Stimulated activated CD8-positive, alpha-beta memory T cell treated with anti-CD3 and anti-CD28 coated beads, Interleukin-2, amount 100 ng/mL, for 48 hours (primary cell): ENCODE measurements at places on chromosomes 16 and 17.

DNA sequence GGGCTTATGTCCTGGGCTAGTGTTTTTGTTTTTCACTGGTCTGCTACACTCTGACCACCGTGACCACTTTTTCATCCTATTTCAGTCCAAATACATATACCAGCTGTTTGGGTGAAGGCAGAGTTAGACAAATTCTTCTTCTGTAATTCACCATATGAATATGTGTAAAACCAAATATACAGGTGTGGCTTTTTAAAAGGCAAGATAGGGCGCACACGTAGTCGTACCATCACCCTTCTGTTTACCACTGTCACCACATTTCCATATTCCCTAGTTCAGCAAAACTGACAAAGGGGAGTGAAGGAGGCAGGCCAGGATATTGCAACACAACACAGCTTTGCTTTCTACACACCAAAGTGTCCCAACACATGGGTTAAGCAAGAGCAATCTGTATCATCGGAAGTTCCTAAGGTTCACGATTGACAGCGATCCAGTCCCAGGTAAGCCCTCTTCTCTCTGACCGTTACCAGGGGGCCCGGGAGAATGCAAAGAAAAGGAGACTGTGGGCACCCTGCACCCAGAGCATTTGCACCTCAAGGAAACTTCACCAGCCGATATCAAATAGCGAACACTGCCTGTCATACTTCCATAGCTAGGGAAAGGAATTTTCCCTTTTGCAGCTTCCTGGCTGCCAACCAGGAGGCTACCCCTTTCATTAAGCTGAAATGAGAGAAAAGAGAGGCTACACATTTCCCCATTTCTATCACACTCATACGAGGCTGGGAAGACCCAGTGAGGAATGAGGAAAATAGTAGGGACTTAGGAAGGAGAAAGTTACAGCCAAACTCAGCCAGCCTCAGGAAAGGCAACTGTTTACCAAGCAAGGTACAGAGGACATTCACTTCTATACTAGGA lies 23.1 kb downstream of the CREBBP start:
- DNase-seq = no peak

DNA sequence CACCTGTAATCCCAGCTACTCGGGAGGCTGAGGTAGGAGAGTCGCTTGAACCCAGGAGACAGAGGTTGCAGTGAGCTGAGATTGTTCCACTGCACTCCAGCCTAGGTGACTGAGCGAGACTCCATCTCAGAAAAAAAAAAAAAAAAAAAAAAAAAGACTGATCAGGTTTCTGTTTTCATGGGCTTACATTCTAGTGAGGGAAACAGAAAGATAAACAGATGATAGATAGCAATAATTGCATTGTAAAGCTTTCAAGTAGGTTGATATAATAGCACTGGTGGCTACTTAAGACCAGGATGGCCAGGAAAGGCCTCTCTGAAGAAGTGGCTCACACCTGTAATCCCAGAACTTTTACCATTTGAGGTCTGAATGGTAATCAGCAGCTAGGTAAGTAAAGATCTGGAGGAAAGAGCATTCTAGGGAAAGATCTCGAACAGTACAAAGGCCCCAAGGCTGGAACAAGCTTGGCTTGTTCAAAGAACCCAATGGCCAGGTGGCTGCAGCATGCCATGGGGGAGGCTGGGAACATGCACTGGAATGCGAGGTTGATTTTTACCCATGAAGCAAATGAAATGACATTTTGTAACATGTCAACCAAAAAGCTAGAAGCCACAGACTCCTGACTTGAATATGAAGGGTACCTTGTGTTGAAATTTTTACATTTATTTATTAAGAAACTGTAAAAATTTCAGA lies 108.3 kb upstream of the DHX40 start:
- DNase-seq = no peak

DNA sequence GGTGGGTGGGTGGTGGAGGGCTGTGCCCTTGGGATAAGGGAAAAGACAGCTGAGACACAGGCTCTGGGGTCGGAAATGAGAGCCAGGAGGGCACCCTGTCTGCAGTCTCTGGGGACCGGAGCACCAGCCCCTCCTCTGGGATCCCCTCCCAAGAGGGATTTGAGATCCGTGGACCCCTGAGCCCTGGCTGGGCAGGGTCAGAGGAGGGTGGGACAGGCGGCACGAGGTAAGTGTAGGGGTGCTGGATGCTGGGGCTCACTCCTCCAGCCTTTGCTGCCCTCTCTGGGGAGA lies 425 bp downstream of the SGSH start:
- no peak for DNase-seq

DNA sequence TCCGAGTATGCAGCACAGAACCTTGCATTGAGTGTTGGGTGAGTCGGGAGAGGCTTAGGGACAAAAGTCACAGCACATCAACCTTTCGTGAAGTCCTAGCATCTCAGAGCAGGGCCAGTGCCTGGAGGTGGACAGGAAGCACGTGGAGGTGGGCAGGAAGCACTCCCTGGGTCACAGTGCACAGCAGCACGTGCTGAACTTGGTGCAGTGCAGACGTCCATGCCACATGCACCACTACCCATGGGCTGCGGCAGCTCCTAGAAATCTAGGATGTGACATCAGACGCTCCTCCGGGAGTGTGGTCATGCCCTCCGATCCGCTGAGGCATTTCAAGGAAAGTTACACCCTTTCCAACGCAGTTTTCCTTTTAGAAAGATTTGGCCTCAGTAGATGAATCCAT lies 83.4 kb upstream of the CHMP6 start:
- no peak for DNase-seq

DNA sequence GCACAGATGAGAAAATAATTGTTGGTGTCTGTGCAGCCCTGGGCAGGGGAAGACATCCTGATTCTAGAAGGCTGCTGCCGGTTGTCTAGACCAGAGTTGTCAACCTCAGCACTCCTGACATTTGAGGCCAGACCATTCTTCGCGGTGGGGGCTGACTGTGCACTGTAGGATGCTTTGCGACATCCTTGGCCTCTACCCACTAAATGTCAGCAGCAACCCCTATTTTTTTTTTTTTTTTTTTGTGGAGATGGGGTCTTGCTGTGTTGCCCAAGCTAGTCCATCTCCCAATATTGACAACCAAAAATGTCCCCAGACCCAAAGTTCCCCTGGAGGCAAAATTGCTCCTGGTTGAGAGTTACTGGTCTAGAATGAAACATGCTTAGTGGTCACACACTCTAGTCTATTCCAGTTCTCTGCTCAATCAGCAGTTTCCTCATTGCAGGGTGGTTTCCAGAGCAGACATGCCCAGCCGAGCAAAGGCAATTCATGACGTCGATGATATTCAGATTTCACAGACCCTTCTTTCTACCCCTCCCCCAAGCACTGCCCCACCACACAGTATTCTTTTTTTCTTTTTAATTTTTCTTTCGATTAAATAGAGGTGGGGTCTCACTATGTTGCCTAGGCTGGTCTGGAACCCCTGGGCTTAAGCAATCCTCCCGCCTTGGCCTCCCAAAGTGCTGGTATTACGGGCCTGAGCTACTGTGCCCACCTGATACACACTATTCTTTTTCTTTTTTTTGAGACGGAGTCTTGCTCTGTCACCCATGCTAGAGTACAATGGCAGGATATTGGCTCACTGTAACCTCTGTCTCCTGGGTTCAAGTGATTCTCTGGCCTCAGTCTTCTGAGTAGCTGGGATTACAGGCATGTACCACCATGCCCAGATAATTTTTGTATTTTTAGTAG lies 9.0 kb downstream of the C17orf99 start:
- no peak for DNase-seq

- no peak for DNase-seq
These were observed 197.4 kb downstream of the SPECC1 start for GRCh38 chr17:20206591-20206990.

DNA sequence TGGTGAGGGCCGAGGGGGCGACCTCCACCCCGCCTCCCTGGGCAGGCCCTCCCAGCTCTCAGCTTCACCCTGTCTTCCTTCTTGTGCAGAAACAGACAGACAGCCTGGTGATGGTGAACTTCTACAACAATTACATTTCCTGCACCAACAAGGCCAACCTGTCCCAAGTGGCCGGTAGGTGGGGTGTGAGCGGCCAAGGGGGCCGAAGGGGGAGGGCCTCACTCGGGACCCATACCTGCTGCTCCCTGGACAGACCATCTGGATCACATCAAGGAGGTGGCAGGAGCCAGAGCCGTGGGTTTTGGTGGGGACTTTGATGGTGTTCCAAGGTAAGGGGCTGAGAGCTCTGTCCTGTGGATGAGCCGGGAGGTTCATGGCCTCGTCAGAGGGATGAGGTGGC lies 20.1 kb downstream of the CHMP1A start:
- DNase-seq = no peak

DNA sequence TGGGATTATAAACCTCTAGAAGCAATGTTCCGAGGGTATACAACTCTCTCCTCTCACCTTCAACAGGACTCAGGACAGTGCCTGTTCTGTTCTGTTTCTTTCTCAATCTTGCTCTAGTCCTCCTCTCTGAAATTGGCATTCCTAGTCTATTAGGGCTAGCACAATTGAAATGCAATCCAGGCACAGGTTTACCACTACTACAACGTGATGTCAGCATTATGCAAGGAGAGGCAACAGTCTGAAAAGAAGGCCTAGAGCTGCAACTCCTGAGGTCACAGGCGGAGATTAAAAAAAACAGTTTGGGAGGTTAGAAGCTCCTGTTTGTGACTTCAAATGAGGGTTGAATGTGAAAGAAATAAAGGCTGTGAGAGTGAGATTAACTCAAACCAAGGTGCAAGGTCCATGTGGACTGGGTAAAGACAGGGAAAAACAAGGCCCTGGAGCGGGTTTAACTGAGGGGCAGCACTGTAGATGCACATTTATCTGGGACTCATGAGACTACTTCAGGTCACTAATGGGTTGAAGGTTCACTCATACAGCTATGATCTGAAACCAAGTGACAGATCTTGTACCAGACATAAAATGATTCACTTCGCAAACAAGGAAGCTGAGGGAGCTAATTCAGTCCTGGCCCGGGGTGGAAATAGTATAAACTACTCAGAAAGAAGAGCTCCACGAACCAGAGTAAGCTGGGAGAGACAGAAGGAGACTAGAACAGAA lies 16.8 kb downstream of the AMFR start:
- no peak for DNase-seq

GRCh38 chr17:56186222-56186786 lies 33.0 kb downstream of the ANKFN1 start:
- DNase-seq = no peak

DNA sequence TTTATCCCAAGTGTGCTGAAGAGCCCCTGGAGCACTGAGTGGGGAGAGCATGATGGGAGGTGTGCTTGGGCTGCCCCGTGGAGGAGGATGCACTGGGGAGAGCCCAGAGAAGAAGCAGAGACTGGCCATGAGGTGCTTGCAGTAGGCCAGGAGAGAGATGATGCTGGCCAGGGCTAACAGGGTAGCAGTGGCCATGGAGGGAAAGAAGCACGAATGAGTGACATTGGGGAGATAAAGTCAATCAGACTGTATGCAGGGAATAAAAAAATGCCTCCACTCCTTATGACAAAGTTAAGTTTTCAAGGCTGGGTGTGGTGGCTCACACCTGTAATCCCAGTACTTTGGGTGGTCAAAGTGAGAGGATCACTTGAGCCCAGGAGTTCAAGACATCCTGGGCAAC lies 5.4 kb upstream of the TMEM220 start:
- DNase-seq = no peak

- DNase-seq = no peak
These were observed 66.8 kb upstream of the NFAT5 start for GRCh38 chr16:69498926-69499325.

DNA sequence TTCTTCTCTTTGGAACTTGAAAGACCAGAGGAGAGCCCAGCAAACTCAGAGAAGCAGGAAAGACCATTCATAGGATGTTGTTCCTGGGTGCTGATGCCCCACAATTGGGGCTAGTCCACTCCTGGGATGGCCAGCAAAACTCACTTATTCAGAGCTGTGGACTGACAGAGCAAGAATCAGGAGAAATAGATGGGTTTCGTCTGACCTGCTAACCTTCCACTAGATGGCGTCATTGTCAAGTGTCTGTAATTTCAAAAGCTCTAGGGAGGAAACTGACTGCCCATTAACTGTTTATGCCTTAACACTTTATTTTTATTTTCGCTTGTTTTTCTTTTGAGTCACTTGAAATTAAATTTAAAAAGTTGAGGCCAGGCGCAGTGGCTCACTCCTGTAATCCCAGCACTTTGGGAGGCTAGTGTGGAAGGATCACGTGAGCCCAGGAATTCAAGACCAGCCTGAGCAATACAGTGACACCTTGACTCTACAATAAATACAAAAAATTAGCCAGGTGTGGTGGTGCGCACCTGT lies 28.7 kb upstream of the MILR1 start:
- DNase-seq = no peak

- no peak for DNase-seq
These were observed 90.1 kb downstream of the EFCAB13 start for GRCh38 chr17:47413872-47414271.
